Neural crest cell (in vitro differentiated cells): ENCODE measurements at places on chromosomes 5 and 9.

- no peak for DNase-seq
Measured at GRCh38 chr9:70159630-70160029, 99.1 kb upstream of the SMC5 start.

- no peak for DNase-seq
Measured at GRCh38 chr9:126756876-126757415, 47.9 kb upstream of the ZBTB43 start.

DNA sequence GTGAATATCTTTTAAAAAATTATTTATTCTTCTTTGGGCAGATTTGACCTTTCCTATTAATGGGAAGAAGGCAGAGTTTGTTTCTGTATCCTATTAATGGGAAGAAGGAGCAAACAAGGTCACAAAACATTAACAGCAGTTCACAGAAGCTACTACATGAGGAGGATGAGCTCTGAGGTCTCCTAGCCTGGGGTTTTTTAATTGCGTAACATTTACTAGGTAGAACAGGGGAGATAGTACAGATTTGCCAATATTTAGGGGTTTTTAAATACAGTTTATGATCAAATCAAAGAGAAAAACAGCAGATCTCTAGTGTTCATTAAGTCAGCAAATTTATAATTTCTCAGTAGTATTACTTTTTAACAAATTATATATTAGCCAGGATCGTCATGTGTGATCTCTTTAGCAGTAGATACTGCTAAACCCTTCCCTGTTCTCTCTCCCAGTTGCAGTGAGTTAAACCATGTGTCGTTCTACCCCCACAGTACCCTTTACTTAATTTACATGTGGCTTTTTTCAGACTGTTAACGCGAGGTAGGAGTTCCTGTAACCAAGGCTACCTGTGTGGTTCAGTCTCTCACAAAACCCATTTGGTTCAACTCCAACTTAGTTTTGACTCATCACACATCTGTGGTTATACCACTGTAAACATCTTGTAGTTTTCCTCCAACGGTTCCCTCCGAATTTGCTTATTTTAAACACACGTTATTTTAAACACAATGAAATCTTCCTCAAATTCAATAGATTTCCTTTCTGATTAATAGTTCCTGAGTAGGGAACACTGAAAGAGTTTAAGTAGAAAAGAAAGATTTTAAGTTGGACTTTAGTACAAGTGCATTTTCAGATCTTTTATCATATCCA is 13.3 kb downstream of the SLC25A46 start:
- DNase-seq = no peak

DNA sequence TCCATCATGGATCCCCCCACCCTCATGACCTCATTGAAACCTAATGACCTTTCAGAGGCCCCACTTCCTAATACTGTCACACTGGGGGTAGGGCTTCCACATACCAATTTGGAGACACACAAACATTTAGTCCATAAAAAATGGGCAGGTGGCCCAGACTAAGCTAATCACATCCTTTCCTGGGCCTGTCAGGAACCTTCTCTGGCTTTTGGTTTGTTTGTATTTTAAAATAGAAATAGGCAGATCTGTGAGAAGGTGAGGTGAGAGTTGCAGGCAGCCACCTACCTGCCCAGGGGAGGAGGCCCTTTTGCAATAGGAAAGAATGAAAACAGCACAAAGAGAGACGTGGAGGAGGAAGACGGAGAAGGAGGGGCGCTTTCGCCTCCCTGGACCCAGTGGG is 90.2 kb upstream of the BOD1 start:
- DNase-seq = no peak

DNA sequence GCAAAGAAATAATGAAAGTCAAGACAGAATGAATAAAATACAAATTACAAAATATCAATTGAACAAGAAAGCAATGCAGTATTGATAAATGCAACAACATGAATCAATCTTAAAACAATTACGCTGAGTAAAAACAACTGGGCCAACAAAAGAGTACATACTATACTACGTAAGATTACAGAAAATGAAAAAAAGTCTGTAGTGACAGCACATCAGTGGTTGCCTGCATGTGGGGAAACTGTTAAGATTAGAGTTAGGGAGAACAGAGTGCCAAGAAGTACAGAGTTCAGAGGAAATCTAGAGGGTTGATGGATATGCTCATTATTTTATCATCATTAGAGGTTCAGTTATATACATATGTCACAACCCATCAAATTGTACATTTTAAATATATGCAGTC is 706.6 kb upstream of the ACO1 start:
- no peak for DNase-seq

GRCh38 chr9:130766021-130766926 is 68.8 kb upstream of the ABL1 start:
- no peak for DNase-seq

DNA sequence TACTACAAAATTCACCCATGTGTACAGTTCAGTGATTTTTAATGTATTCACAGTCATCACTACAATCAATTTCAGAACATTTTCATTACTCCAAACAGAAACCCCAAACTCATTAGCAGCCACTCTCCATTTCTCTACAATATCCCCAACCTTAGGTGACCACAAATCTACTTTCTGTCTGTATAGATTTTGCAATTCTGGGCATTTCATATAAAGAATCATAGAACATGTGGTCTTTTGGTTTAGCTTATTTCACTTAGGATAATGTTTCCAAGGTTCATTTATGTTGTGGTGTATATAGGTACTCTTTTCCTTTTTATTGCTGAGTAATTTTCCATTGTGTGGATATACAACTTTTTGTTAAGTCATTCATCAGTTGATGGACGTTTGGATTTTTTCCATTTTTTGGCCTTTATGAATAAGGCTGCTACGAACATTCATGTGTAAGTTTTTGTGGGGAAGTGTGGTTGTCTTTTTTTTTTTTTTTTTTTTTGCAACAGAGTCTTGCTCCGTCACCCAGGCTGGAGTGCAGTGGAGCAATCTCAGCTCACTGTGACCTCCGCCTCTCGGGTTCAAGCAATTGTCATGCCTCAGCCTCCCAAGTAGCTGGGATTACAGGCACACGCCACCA is 54.5 kb downstream of the DOCK8 start:
- no peak for DNase-seq

GRCh38 chr5:132363431-132364112 is 5.9 kb upstream of the SLC22A5 start:
- no peak for DNase-seq
